Peyer's patch (tissue), 4 donors: ENCODE measurements at places on chromosomes 2 and 18. TPM values are rescaled to one million over a fixed set of nuclear protein-coding genes. Genes with fewer than 3 reads are reported as not detected.

DNA sequence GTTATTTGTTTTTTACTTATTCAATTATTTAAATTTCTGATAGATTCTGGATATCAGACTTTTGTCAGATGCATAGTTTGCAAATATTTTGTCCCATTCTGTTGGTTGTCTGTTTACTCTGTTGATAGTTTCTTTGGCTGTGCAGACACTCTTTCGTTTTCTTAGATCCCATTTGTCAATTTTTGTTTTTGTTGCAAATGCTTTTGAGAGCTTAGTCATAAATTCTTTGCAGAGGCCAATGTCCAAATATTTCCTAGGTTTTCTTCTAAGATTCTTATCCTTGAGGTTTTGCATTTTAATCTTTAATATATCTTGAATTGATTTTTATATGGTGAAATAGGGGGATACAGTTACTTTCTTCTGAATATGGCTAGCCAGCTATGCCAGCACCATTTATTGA lies 112.7 kb upstream of the SESTD1 start:
- DNase-seq = no peak

The NOSTRIN gene
- 78.8 TPM for total RNA-seq

DNA sequence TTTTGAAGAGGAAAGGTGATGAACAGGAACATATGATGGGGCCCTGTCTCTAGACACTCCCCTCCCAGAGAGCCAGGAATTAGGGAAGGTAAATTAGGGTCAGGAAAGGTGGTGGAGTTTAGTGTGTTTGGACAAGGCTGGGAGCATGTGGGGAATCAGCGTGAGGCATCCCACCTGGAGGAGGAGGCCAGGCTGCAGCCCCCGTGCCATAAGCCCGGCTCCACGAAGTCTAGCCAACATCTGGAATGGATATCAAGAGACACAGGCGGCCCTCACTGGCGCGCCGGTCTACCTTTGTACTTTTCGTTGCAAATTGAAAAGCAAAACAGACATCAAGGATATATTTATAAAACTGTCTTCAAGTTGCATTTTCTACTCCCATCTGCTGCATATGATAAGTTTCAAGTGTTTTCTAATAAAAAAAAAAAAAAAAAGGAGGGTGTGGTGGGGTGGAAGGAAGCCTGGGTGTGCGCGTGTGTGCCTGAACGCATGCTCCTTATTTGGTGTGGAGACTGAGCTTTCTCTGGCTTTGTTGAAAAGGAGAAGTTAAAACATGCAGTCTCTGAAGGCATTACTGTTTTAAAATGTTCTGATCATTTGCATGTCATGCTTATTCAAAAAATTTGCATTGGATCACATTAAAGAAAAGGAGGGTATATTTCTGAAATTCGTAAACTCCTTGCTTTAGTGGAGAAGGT lies 546.7 kb upstream of the ID2 start:
- no peak for DNase-seq

DNA sequence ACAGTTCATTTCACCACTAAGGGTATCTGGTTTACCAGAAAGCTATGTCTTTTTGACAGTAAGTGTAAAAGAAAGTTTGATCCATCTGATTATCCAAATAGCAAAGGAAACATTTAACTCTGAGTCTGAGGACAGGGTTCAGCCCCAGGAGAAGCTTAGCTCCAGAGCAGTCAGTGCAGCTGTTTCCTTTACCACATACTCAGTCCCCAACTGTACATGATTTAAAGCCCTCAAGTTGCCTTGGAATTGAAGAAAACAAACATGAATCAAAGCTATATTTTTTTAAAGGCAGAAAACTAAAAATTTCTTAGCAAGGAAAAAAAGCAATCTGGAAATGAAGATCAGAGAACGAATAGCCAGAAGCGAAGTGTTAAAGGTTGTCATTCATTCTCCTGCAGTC lies 746.0 kb downstream of the METTL4 start:
- DNase-seq = no peak

GRCh38 chr2:119119999-119120756 lies 38.4 kb downstream of the C1QL2 start:
- DNase-seq = no peak

GRCh38 chr2:40544072-40544471 lies 92.2 kb upstream of the SLC8A1 start:
- no peak for DNase-seq

DNA sequence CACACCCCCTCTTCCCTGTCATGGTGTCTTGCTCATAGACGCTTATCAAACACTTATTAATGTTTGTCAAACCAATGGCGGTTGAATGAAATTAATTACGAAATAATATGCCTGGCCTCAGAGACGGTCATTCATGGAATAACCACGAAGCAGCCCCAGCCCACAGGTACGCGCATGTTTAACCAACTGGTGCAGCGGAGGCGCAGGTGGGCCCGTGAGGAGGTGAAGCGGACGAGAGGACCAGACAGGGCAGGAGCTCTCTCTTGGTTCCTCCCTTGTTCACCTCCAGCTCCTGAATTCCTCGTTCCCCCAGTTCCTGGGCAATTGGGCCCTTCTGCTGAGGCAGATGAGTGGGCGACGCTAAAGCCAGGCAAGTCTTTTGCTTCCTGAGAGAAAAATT lies 169.8 kb downstream of the TNS1 start:
- DNase-seq = no peak

The DIPK1C gene
- total RNA-seq = not detected

The GNAL gene
- 4.6 TPM for total RNA-seq

DNA sequence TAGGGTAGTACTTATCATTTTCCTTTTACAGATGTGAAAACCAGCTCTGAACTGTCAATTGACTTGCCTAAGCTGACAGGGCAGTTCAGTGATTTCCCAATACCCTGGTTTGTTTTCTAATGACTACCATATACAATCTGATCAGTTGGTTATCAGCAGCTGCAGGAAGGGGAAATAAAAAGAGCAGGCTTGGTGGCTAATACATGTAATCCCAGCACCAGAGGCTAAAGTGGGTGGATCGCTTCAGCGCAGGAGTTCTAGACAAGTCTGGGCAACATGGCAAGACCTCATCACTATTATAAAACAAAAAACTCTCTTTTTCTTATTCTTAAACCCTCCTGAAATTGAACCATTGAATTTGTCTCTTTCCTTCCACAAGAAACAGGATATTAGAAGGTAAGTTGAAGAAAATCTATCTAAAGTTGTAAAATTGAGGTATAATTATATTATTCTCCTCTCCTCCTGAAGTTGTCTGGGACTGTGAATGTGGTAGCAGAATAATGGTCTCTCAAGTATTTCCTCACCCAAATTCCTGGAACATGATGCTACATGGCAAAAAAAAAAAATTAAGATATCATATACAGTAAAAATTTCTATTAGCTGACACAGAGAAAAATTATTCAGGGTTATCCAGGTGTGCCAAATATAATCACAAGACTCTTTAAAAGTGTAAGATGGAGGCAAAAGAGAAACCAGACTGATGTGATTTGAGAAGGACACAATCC lies 1441.6 kb downstream of the SUCLG1 start:
- DNase-seq = no peak

The SERPINB11 gene
- total RNA-seq = not detected

DNA sequence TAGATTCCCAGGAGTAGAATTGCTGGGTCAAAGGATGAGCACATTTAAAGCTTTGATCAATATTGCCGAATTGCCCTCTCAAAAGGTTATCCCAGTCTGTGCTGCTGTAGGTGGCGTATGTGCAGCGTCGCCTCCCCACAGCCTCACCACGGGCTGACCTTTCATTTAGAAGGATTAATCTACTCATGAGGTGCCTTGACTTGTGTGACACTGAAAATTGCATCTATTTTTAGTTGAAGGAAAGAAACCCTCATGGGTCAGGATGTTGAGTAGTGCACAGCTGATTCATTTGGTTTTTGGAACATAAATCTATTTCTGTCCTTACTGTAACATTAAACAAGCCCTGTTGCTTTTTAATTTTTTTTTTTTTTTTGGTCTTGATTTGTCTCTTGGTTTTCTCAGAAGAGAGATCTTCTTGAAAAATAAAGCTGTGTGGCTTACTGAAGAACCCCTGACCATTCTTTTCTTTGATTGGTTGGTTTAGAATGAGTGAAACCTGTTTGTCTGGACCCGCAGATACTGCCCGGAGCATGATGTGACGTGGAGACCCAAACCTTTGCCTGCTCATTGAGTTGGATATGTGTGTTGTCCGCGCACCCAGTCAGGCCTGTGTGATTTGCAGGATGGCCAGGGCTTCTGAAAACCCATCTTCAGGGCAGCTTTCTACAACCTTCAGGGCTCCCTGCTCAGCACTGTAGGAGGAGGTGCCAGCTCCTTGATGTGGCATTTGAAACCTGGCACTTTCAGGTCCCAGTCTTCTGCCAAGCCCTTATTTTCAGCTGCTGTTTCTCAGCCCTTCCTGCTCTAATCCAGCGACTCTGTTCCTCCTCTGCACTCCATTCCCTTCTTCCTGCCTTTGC lies 61.0 kb downstream of the LPIN1 start:
- no peak for DNase-seq

GRCh38 chr2:237042101-237042500 lies 43.6 kb upstream of the COPS8 start:
- DNase-seq = no peak
